Cardiac septum (tissue), 1 donor: ENCODE measurements at places on chromosomes 16 and 17. TPM values are rescaled to one million over a fixed set of nuclear protein-coding genes. Genes with fewer than 3 reads are reported as not detected.

DNA sequence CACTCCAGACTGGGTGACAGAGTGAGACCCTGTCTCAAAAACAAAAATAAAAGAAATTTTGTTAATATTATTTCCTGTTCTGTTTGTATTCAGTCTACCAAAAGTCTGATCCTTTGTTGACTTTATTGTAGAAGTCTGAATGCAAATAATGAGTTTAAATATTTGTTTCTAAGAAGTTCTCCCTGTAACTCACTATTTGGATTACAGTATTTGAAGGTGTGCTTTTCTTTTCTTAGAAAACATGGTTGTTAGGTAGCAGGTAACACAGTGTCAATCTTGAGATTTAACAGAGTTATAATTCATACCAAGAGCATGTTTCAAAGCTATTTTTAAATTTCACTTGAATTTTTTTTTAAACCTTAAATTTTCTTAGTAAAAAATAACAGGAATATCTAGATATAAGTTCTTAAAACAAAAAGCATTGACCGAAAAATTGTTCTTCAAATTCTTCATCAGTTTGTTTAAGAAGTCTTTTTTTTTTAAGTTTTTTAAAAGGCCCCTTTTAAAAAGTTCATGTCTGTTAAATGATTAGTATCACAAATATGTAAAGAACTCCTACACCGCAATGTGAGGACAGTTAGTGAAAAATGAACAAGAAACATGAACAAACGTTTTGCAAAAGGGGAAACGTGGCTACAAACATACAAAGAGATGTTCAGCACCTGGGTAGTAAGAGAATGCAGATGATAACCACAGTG, 35.0 kb downstream of the GAN start:
- DNase-seq, result no peak

DNA sequence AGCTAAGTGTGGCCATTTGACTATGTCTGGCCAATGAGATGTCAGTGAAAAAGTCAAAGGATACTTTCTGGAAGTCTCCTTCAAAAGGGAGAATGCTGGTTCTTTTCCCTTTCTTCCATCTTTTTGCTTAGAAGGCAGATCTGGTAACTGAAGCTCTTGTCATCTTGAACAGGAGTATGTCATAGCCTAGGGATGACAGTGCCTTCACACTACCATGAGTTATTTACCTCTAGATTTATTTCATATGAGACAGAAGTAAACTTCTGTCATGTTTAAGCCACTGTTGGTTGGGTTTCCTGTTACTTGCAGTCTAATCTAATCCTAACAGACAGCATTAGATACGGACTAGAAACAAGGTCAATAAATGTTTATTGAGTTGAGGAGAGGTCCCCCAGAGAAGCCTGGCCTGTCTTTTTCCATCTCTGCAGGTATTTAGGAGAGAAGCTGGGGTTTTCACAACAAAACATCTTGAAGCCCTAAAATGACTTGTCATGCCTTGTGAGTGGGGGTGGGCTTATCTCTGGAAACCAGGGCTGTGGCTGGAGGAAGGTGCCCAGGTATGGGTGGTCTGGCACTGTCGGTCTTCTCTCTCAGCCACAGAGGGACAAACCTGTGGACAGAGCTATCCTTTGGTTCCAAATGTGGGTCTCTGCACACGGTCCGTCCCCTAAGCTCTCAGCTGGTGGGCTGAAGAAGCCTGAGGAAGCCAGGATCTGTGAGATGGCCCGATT, 28.5 kb downstream of the TMEM98 start:
- no peak for DNase-seq

GRCh38 chr16:67283826-67284555, 4.7 kb downstream of the PLEKHG4 start:
- DNase-seq, result no peak

DNA sequence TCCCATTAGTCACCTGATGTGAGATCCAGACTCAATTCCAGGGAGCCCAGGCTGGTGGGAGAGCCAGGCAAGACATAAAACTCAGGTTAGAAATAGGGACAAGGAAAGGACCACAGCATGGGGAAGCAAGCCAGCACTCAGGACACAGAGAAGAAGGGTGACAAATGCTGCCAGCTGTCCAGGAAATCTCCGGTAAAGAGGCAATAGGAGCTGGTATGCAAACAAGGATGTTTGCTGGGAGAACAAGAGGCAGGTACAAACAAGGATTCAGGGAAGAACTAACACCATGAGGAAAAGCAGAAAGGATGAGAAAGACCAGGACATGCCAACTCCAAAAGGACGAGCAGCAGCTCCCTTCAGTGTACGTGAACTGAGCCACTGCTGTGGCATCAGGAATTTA, 10.2 kb upstream of the TXNDC11 start:
- no peak for DNase-seq

DNA sequence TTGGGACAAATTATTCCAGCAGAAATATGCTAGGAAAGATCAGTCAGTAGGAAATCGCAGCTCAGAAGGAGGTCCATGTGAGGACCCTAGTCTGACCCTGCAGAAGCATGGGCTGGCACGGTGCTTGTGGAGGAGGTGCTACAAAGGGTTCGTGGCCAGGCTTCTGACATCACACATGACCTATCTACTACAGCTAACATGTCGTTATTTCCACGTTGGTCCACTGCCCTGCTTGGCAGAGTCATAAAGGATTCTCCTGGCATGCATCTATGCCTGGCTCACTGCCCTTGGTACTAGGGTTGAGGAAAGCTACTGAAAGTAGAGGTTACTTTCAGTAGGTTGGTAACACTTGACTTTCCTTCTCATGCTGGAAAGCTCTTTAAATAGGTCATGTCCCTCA, 118.1 kb upstream of the SHISA6 start:
- no peak for DNase-seq

- DNase-seq, result no peak
Observed at GRCh38 chr17:82668631-82669099, 20.4 kb upstream of the WDR45B start.

- no peak for DNase-seq
Observed at GRCh38 chr17:36030956-36031355, 13.2 kb upstream of the CCL23 start.

GRCh38 chr17:19533036-19533717, 477 bp upstream of the SLC47A1 start:
- DNase-seq, result no peak

DNA sequence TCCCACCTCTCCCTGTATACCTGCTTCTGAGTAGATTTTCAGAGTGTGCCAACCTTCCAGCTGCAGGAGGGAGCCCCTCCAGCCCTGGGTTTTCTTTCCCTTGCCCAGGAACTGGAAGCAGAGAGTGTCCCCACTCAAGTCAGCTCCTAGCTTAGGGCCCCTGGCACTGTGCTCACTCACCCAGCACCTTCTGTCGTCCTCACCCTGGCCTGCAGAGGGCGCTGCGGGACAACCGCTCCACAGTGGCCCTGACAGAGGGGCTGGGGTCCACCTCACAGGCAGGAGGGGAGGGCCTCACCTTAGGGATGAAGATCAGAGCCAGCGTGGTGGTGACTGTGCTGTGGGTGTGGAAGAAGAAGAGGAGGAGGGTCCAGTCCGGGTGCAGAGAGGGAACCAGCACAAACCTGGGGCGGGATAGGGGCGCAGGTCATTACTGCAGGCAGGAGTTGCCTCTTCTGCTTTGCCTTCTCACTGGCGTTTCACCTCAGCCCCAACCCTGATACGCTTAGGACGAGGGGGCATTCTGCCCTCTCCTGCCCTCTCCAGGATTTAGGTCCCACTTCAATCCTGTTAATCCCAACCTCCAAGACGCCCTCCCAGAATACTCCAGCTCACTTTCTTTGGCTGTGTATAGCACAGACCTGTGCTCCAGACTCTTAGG, 10.0 kb downstream of the GPR179 start:
- peak; percentile 80 for DNase-seq

LRRC46 gene
- 0.27 TPM for total RNA-seq

BICDL2 gene
- total RNA-seq, result not detected

DNA sequence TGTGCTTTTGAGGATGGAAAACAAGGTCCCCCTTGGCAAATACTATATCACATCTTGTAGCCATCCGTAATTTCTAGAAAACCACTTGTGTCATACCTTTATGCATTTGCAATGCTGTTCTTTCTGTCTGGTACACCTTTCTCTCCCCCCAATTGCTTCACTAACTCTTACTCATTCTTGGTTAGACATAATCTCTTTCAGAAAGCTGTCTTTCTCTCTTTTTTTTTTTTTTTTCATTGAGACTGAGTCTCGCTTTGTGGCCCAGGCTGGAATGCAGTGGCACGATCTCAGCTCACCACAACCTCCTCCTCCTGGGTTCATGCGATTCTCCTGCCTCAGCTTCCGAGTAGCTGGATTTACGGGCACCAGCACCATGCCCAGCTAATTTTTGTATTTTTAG, 94.9 kb upstream of the C17orf78 start:
- no peak for DNase-seq

BIRC5 gene
- total RNA-seq, result 0.38 TPM

ANKRD40 gene
- total RNA-seq, result 47.6 TPM

GRCh38 chr17:57940653-57941329, 14.4 kb downstream of the CUEDC1 start:
- no peak for DNase-seq

GRCh38 chr16:72985148-72985941, 62.6 kb downstream of the ZFHX3 start:
- no peak for DNase-seq

XAF1 gene
- 31.7 TPM for total RNA-seq

DNA sequence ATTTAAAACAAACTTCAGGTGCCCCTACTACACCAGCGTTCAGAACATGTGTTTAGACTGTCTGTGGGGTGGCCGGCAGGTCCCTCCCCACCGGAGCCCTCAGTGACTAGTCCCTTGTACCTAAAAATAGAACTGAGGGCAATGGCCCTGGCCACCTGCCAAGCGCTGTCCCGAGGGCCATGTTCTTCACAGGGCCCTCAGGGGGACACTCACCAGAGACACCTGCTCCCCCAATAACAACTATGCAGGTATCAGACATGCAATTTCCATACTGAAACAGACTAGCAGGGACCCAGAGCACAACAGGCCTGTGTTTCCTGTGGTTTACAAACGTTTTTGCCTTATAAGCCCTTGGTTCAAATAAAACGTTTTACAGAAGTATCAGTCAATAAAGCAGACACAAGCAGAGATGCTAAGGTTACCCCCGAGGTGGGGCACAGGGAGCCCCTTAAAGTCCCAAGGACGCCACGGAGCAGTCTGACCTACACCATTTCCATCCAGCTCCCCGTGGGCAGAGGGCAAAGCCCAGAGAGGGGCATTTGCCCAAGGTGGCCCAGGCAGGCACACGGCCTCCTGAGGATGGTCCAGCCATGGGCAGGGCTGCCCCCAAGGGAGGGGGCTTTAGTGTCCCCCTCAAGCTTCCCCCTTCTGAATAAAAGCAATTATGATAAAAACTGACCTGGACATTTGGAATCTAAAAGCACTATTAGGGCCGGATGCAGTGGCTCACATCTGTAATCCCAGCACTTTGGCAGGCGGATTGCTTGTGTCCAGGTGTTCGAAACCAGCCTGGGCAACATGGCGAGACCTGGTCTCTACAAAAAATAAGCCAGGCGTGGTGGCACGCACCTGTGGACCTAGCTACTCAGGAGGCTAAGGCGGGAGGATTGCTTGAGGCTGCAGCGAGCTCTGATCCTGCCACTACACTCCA, 896 bp upstream of the MYLK3 start:
- peak; percentile 82 for DNase-seq

DNA sequence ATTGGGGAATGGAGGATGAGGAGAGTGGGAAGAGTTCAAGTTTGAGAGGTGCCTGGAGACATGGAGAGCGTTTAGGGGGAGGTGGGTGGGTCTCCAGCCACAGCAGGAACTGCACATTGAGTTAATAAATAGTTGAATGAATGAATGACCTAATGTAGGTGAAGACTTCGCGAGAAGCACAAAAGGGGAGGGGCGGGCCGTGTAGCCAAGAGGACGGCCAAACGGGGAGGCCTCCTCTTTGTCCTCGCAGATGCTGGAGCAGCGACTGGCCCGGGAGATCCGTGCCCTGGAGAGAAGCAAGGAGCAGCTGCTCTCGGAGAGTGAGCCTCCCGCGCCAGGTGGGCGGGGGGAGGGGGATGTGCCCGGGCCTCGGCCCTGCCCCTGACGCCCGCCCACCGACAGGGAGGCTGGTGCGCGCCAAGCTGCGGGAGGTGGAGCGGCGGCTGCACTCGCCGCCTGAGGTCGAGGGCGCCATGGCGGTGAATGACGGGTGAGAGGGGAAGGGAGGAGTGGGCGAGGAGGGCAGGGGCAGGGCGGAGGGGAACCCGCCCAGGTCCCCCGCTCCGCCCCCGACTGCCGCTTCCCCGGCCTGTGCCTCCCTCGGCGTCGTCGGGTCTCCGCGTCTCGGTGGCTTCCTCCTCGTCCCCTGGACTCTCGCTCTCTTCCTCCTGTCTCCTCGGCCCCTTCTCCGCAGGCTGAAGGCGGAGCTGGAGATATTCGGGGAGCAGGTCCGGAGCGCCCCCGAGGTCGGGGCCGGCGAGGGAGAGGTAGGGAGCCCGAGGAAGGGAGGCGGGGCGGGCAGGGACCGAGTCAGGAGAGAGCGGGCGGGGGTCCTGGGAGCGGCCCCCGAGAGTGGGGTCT, 12.9 kb downstream of the SYCE1L start:
- no peak for DNase-seq

DNA sequence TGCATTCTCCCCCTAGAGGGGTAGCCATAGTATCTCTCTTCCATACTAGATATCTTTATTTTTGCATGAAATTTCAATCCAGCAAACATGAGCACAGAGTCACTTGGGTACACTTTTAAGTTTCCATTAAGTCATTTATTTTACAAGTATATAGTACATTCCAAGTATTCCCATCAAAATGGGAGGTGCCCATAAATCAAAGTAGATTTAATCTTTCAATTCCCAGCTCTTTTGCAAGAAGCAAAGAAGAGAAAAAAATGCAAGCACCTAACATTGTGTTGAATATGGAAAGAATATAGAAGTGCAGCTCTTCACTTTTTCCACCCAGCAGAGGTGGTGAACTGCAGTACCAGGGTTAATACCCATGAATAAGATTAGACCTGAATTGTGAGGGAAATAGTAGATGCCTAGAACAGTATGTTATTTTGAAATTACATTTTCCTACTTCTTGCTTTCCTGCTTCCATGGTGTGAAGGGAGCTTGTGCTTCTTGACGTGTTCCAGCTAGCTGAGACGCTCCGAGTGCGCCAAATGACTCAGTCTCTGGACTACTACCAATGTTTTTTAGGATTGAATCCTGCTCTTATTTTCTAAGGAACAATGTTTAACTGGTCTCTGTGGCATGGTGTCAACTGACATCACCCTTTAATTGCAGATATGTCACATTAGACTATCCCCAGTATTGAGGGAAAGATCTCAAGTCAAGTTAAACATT, 151.1 kb upstream of the MAF start:
- DNase-seq, result no peak

DNA sequence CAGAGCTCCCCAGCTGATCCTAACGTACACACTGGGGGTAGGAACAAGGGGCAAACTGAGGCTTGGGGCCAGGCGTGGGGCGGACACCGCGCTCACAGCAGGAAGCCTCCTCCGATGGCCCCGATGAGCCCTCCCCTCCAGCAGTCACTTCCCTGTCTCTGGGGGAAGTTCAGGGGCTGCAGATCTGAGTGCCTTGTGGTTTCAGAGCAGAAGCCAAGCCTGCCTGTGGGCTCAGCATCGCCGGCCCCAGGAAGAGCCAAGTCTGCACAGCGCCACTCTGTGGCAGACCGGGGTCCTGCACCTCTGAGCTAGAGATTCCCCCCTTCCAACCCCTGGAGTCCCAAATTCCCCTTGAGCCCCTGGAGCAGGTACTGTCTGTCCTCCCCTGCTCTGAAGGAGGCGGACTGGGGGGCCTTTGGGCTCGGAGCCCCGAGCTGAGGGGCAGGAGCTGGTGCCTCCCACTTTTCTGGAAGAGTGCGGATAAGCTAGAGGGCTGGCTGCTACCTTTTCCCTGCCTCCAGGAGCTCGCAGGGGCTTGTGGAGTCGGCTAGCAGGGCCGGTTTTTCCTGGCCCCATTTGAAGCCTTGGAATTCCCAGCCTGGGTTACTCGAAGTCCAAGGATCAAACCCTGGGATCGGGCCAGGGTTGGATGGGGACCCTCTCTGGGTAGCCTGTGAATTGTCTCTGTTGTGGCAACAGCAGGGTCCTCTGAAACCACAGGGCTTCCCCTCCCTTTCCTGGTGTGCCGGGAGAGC, 2.9 kb downstream of the GSE1 start:
- DNase-seq, result peak; percentile 90
